ENCODE measurements at places on chromosomes 2 and 18.

- DNase-seq: no peak
Observed at GRCh38 chr2:167510071-167510759, 621.9 kb downstream of the XIRP2 start.

DNA sequence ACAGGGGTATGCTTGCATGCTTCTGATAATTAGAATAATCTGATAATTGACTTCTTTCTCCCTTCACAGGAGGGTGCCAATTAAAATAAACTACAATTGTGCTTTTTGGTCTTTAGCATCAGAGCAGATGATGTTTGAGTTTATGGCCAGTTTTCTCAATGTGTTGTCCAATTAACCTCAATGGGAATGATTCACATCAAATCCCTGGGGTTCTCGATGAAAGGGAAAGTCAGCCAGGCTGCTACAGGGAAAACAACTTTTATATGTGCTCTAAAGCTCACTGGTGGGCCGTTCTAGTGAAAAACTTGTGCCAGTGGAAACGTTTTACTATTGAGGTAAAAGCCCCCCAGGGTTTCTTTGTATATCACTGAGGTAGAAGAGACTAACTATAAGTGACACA is 887.3 kb upstream of the CRIM1 start:
- DNase-seq: no peak

GRCh38 chr2:139613264-139613663 is 833.1 kb upstream of the NXPH2 start:
- DNase-seq: no peak

- DNase-seq: no peak
Observed at GRCh38 chr2:168699844-168700417, 102.5 kb upstream of the NOSTRIN start.

- no peak for DNase-seq
Observed at GRCh38 chr2:204604061-204604460, 58.8 kb downstream of the PARD3B start.

DNA sequence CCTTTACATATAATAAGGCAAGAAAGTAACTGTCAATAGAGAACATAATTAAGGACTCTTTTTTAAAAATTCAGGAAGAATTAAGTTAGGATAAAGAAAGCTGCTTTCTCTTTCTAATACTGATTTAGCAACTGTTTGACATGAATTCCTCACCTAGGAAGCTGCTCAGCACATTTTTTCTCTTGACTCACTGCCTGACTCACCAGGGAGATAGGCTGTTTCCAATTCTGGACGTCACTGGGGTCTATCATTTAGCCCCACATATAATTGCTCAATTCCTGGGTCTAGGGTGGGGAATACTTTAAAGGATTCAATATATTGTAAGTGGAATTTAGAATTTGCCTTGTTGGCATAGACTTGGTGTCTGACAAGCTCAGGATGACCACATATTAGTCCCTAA is 50.8 kb upstream of the UGP2 start:
- DNase-seq: no peak

DNA sequence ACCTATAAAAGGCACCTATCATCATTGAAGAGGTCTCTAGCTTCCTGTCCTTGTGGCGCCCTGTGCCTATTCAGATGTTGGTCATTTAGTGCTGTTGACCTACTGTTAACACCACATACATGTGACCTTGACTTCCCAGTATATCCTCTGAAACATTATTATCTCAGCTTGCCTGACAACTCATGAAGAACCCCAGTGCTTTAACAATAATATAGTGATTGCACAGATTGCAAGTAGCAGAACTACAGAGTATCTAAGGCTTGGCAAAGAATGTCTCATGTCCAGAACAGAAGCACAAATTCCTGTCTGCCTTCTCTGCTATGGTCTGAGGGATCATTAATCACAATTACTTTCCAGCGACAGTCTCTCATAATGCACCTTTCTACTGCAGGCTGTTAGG is 165.3 kb downstream of the LCLAT1 start:
- DNase-seq: no peak

- no peak for DNase-seq
Observed at GRCh38 chr2:235418918-235419317, 74.9 kb upstream of the AGAP1 start.

- no peak for DNase-seq
Observed at GRCh38 chr2:178514664-178515063, 34.4 kb downstream of the PLEKHA3 start.

DNA sequence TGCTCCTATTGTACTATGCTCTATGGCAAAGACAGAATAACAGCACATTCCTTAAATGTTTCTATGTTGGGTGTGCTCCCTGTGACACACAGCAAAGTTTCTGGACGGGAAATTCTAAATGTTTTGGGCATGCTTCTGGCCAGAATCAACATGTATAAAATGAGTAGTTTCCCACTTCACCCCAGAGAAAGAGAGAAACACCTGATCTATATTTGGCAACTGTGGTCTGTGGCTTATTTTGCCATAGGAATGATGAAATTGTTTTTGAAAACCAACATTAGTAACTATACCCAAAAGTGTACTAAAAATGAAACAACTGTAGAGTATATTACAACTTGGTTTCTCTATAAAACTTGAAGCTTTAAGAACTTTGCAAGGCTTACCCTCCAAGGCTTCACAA is 89.1 kb downstream of the RAD51AP2 start:
- no peak for DNase-seq

- no peak for DNase-seq
Observed at GRCh38 chr18:31721601-31722000, 37.2 kb upstream of the B4GALT6 start.

DNA sequence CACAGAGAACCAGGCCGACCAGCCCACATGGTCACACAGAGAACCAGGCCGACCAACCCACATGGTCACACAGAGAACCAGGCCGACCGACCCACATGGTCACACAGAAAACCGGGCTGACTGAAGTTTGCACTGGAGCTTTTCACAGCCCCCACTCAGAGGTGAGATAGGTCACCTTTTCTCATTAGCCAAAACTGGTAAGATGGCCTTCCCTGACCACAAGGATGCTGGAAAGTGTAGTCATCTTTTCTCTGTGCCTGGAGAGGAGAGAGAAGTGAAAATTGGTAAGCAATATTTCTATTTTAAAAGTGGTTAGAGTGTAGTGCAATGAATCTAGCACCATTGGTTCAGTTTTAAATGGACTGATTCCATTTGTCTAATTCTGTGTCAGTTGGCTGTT is 247.1 kb downstream of the NEDD4L start:
- DNase-seq: no peak

DNA sequence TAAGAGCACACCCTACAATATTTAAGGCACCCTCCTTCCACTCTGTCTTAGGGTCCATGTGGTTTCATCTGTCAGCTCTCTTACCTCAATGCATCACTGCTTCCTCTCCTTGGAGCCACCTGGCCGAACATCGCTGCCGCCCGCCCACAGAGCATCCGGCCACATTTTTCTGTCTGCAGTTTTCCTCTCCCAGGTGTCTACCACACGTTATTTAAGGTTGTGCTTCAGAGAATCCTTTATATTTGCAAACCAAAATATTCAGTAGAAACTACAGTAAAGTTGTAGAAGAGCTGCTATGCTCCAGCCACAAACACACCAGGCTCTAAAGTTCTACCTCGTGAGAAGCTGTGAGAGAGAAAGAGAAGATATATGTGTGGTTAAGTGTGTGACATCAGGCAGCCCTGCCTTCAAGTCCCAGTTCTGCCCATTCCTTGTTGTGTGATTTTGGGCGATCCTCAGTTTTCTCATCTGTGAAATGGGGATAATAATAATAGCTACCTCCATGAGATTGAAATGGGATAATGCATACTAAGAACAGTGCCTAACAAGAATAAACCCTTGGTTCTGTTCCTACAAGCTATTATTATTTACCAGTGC is 4.9 kb upstream of the STK17B start:
- DNase-seq: no peak

- DNase-seq: no peak
Observed at GRCh38 chr2:10053351-10053750, 10.0 kb downstream of the KLF11 start.

- no peak for DNase-seq
Observed at GRCh38 chr2:64437883-64438282, 16.1 kb upstream of the LGALSL start.

- peak; percentile 44 for DNase-seq
Observed at GRCh38 chr2:27123302-27124150, at the start of gene ABHD1. Gene ABHD1, plus strand, starts transcription at chr2:27123815. Its CDS starts 134 bp downstream, at chr2:27123949.

GRCh38 chr2:44980751-44981713 is 28.2 kb downstream of the SIX2 start:
- no peak for DNase-seq

- DNase-seq: no peak
Observed at GRCh38 chr2:25387876-25388449, 46.2 kb upstream of the DNMT3A start.

- DNase-seq: no peak
Observed at GRCh38 chr18:59629894-59630293, 67.3 kb downstream of the CCBE1 start.

DNA sequence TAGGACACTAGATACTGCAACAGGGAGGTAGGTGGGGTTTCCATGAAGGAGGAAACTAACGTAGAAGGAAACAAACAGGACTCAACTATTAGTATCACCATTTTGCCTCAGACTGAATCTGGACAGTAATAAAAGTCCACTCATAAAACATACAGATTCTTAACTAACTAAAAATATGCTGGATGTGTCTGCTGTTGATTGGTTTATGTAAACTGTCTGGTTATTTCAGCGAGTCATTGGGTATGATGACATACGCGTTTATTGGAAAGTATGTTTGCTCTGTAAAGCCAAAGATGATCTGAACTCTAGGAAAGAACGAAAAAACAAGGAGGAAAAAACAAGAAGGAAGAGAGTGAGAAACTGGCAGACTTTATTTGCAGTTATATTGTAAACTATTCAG is 1816.1 kb upstream of the LRRTM1 start:
- DNase-seq: no peak

DNA sequence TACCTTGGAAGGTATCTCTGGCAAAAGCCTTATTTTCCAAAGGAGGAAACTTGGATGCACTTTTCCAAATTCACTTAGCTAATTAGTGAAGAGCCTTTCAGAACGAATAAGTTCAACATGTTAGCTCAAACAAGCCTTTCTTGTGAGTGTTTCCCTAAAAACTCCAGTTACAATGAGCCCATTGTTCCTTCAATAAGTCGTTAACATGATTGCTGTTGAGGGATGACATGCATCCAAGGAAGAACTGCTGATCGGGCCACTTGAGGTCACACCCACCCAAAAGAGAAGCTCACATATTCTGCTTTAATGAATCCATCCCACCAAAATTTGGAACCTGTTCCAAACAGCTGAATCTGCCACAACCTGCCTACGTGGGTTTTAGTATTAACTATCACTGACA is 48.1 kb upstream of the SLC35G4 start:
- DNase-seq: no peak

DNA sequence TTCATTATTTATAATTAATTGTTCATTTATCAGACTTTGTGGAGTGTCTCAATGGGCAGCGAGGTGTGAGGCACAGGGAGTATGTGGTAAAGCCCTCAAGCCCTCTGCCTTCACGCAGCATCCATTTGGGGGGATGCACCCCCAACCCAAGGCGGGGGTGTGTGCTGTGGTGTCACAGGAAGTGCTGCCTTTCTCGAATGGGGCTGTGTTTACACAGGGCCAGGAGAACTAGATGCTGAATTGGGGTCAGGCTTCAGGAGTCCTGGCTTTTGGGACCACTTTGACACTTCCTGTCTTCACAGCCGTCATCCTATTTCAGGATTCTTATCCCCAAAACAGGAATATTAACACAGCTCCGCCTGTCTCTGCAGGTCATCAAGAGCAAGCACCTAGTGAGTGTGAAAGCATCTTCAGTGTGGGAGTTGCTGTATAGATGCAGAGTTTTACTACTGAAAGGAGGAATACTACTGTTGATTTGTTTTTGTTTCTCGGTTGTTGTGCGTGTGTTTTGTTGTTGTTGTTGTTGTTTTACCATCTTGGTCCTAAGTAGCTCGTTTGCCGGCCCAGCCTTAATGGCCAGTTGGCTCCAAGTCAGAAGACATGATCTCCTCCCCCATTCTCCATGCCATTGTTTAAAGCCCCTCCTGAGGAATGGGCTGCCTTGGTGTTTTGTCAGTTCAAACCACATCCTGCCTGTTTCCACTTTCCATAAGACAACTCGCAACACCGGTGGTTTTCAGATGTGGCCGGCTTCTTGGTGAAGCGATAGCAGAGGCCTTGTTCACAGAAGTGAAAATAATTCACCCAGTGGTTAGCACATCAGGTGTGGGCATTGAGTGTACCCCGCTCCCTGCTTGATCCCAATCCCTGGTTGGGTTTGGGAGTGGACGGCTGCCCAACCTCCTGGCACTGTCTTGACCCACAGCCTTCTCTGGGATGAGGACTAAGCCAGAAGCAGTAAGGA is 221.3 kb downstream of the BCL2 start:
- no peak for DNase-seq

DNA sequence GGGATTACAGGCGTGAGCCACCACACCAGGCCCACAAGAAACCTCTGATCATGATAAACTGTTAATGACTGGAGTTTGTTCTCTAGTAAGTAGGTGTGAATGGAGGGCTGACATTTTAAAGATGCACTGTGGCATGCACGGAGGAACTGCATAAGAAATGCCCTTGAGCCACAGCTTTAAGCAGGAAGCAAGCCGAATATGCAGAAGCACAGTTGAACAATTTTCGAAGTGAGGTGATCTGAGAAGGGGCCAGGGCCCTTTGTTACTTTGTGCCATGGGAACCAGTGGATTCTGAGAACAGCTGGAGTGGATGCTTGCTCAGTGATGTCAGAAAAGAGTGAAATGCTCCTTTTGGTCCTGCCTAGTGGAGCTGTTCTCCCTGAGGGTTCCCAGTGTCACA is 16.3 kb downstream of the FECH start:
- no peak for DNase-seq

DNA sequence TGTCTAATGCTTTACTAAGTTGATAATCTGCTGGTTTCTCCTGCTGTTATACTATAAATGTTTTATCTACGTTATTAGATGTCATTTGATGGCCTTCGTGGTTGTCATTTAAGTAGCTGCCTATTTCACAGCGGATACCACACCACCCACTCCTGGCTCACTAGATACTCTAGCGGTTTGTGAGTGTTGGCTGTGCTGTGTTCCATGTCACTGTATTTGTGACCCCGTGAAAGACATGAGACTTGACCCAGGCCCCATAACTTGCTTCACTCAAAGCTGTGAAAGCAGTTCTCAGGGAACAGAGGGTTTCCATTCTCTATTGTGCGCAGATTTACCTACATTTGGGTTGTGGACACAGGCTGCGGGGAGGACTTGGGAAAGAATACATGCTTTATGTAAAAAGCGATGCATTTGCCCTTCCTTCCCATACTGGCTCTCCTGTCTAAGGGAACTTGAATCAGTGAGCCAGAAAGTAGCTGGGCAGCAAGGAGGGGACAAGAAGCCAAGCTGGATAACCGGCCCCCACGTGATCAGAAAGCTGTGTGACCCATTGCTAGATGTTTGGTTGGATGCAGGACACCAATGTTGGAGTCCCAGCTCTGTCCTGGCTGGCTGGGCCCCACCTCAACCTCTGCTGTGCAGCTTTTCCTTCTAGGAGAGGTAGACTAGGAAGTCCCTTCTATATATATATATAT is 52.2 kb downstream of the PLB1 start:
- no peak for DNase-seq

GRCh38 chr2:217286833-217287232 is 427.0 kb upstream of the TNP1 start:
- no peak for DNase-seq

Measured in neural crest cell (in vitro differentiated cells).